Hippocampal formation (tissue), 2 donors: ENCODE measurements at places on chromosomes 13 and 19.
A peak's percentile ranks its signal among the peaks of the same experiment; 100 is the strongest.

DNA sequence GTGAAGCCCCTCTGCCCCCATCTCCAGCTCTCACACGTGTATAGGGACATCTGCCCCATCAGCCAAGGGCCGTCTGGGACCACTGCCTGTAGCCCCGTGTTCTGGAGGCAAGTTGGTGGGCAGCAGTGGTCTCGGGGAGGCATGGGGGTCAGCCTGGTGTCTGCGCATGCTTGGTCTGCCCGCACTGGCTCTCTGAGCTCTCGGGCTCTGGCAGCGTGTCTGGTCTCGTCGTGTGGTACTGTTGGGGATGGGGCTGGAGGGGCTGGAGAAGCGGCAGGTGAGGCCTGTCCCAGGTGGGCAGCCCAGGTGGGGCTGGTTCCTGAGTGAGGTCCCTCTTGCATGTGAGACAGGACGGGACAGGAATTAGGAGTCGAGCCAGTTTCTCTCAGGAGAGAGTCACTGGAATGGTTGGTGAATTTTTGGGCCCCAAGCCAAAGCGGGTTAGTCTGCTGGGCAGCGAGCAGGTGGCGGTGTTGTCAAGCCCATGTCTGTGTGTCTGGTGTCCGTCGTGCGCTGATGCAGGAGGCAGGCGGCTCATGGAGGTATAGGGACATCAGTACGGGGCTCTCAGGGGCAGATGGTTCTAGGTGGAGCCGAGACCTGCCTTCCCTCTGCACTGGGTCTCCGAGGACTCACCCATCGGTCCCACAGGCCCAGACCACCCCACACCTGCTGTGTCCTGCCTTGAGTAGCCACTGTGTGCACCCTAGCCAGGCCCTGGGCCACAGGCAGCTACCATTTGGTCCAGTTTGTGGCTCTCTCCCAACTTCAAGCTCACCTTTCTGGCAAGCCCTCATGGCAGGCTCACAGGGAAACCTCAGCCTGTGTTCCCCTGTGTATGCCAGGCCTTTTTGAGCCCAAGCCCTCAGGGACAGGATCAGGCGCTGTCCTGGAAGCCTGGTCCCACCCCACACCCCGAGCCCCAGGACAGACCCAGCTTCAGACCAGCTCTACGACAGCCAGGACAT is 18.2 kb downstream of the COMP start:
- no peak for DNase-seq

- no peak for DNase-seq
Measured at GRCh38 chr19:51719251-51719988, 4.4 kb downstream of the HAS1 start.

GRCh38 chr19:6744381-6745301 is 5.2 kb downstream of the TRIP10 start:
- peak; percentile 45 for DNase-seq

GRCh38 chr13:23433171-23434153 is at the start of gene SACS:
Gene SACS, minus strand, starts transcription at chr13:23433702. Its CDS starts 22,463 bp downstream, at chr13:23411239.
- DNase-seq: peak; percentile 47

GRCh38 chr19:33498391-33499000 is 23.1 kb downstream of the PEPD start:
- DNase-seq: no peak

- DNase-seq: peak; percentile 41
Measured at GRCh38 chr19:13987101-13987890, 18.8 kb downstream of the RFX1 start.

DNA sequence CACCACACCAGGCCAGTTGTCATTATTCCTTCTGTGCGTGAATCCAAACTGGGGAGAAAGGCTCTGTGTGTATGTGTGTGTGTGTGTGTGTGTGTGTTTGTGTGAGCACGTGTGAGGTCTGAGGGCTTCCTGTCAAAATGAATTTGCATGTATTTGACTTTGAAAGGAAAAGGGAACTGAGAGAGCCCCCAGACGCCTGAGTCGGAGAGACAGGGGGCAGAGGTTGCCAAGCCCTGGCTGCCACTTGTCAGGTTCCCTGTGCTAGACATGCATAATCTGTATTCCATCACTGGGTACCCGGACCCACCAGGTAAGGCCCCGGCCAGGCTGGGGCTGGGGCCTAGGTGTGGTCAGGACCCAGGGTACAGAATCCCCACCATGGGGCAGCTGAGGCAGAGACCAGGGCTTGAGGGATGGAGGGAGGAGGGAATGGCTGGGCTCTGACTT is at the start of gene CLEC17A:
TSS of gene CLEC17A (plus strand) at position 191 of the 447 bp plus-strand sequence. CDS start at position 268, 77 bp downstream.
- DNase-seq: no peak

DNA sequence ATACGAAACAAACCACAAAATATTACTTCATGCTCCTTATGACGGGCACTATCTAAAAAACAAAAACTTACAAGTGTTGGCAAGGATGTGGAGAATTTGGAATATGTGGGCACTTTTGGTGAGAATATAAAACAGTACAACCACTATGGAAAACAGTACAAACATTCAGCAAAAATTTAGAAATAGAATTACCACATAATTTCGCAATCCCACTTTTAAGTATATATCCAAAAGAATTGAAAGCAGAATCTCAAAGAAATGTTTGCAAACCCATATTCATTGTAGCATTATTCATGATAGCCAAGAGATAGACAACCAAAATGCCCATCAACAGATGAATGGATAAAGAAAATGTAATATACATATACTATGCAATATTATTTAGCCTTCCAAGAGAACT is 1173.7 kb upstream of the PRR20A start:
- DNase-seq: no peak

DNA sequence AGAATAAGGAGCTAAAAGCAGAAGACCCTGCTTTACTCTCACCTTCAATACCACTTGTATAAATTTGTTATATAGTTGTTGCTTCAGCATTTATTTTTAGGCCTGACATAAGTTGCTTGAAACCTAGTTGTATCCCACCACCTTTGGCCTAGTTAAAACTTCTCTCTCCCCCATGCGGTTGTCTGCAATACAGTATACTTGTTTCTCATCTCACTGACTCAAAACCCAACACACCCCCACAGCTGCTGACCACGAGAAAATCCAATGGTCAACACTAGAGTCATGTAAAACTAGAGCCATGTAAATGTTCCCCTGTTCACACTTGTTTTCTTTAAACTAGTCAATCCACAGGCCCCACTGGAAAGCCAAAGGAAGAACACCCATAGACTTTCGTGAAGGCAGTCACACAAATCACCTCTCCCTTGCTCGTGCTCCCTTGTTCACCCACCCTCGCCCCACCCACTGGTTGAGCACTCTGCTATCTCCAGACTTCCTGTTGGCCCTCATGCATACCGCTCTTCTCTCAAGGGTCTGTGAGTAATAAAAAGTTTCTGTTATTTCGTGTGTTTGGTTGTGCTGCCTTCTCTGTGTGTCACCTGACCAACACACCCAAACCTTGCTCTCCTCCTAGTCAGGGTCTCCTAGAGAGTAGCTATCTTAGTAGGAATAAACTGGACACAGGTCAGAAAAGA is 12.9 kb upstream of the CCDC169 start:
- DNase-seq: no peak
